ENCODE measurements at places on chromosomes 13 and 19. TPM values are rescaled to one million over a fixed set of nuclear protein-coding genes. Genes with fewer than 3 reads are reported as not detected.

The TRPC4 gene
- not detected for total RNA-seq

The SLC1A6 gene
- total RNA-seq, result not detected

GRCh38 chr13:91302111-91302510 is 45.4 kb upstream of the MIR17HG start:
- ATAC-seq, result no peak

DNA sequence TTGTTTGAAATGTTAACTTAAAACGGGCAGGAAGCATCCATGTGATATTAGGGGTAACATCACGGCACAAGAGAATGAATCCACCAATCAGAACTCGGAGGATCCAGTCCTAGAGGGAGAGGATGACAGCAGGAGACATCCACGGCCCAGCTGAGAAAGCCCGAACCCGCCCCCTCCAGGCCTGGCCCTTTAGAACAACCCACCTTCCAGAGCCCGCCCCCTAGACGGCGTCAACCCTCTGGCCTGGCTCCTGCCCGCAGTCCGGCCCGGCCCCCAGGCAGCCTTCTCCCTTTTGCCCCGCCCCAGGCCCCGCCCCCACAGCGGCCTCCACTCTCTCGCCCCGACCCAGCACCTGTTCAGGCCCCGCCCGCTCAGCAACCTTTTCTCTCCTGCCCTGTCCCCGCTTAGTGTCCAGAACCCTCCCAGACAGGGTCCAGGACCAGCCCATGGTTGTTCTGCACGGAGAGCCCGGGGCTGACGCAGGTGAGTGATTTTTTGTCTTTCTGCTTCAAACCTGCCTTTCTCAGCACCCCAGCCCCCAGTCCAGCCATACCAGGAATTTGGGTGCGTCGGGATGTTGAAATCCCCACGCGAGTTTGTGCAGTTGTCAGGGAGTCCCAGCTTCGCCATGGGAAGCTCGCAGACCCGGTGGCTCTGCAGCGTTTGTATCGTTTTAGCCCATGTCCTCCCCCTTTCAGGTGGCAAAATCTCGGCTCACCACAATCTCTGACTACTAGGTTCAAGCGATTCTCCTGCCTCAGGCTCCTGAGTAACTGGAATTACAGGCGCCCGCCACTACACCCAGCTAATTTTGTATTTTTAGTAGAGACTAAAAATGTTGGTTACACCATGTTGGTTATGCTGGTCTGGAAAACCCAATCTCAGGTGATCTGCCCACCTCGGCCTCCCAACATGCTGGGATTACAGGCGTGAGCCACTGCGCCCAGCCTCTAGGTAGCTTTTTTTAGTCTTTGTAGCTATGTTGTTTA is 16.1 kb downstream of the ZNF816 start:
- no peak for ATAC-seq

DNA sequence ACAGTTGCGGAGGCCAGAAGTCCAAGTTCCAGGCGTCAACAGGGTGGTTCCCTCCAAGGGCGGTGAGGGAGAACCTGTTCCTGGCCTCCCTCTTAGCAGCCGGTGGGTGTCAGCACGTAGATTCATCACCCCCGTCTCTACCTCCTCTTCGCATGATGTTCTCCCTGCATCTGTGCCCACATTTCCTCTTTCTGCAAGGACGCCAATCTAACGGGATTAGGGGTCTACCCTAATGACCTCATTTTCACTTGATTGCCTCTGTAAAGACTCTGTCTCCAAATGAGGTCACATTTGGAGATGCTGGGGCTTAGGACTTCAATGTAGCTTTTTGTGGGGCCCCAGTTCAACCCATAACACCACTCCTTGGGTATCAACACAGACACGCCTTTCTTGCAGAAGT is 38.5 kb downstream of the DPF1 start:
- no peak for ATAC-seq

DNA sequence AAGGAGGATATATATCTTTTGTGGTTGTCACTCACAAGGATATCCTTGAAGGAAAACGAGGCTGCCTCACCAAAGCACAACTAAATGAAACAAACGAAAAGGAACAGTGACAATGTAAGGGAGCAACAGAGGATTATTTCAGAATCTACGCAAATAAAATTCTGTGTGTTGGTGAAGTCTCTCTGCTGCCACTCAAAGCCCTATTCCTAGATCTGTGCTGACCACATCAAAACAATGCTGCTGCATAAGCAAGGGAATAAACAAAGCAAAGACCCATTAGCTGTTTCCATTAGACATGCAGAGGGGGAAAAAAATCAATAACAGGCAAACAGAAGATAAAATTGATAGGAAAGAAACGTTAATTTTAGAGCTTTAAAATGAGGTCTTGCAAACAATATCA is 204.4 kb downstream of the MZT1 start:
- no peak for ATAC-seq

DNA sequence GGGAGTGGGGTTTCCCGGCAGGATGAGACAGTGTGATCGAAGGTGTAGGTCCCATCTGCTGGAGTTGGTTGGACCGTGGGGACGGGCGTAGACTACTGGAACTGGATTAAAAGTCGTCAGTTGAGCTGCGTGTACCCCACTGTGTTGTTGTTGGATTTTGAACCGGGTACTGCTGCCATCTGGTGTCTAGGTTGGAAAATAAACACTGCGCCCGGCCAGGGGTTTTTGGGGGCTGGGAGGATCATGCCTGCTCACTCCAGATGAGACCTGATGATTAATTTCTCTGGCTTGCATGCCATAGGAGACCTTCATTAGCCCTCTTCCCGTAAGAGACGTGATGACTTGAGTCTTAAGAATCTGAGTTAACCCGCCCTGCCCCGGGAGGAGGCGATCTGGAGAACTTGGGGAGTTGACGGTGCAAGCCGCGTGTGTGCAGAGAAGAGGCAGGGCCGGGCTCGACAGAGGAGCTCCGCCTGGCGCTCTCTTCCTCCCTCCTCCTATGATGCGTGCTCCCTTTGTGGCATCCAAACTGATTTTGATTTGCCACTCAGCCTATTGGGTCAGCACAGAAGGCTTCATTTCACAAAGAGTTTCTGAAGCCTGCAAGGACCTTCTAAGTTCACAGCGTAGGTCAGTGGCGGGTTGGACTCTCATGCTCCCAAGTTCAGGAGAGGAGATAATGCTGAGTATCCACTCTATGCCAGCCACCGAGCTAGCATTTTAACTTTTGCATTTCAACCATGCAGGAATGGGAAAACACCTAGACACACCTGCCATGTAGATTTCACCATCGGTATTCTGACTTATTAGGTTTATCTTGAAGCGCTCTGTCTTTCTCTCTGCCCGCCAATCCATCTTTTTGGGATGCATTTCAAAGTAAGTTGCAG is 2.7 kb downstream of the UHRF1 start:
- peak; percentile 22 for ATAC-seq

DNA sequence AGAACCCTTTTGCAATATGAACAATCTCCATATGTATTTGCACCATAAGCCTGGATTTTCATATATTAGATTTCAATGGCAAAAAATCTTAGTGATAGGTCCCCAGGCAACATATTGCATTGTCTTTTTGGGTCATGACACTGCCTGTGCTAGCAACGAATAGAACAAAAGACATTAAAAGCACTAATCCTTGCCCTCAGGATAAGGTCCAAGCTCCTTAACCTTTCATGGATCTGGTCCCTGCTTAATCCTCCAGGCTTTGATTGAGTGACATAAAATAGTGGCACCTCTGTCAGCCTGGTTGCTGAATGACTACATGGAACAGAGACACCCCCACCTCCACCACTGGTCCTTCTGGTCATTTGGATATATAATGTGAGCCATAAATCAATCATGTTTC is 134.4 kb downstream of the RBM26 start:
- no peak for ATAC-seq

GRCh38 chr13:47397739-47398138 is 500.9 kb upstream of the HTR2A start:
- ATAC-seq, result no peak

DNA sequence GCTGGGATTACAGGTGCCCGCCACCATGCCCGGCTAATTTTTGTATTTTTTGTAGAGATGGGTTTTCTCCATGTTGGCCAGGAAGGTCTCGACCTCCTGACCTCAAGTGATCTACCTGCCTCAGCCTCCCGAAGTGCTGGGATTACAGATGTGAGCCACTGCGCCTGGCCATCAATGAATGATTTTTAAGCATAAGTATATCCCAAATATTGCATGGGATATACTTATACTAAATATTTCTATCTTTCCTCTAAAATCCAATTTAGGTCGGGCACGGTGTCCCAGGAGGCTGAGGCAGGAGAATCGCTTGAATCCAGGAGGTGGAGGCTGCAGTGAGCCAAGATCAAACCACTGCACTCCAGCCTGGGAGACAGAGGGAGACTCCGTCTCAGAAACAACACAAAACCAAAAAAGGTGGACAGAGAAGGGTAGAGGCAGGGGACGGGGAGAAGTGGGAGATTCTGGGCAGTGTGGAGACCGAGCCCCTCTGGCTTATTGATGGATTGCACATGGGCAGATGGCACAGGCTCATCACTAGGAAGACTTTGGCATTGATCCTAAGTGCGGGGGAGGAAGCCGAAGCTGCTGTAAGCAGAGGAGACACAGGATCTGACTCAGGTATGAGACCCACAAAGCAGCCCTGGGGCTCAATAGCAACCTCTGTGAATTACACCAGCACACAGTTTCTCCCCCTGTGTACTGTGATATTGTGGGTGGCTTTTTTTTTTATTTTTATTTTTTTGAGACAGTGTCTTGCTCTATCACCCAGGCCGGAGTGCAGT is 13.5 kb downstream of the ARRDC5 start:
- no peak for ATAC-seq

GRCh38 chr13:63625869-63626268 is 2210.2 kb upstream of the PCDH20 start:
- no peak for ATAC-seq

Data from activated T-helper 17 cell treated with anti-CD3 and anti-CD28 coated beads, Interleukin-2, amount 50 U/mL, for 72 hours (primary cell).